Vagina (tissue), 2 donors: ENCODE measurements at places on chromosomes 1 and 21. TPM values are rescaled to one million over a fixed set of nuclear protein-coding genes. Genes with fewer than 3 reads are reported as not detected.

CELSR2 gene
- 38.5 TPM for total RNA-seq

RIMS3 gene
- total RNA-seq: 4.7 TPM

PTGS2 gene
- 11.5 TPM for total RNA-seq

SSBP3 gene
- 70.7 TPM for total RNA-seq

GRHL3 gene
- total RNA-seq: 58.7 TPM

C1orf53 gene
- 6.4 TPM for total RNA-seq

DNA sequence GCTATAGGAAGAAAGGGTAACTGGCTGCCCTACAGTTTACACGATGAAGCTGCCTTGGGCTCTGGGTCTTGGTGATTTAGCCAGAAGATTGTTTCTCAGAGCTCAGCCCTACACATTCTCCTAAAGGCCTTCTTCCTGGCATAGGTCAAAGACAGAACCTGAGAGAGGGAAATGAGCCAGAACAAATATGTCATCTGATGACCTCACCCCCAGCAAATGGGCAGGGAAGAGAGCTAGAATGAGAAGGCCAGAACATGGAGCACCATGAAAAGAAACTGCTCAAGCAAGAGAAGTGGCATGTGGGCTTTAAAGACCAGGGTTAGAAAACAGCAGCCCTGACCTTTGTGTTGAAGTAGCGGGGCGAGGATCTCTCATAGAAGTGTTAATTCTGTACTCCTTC lies 5.5 kb upstream of the ILDR2 start:
- no peak overlapping the region for H3K27ac ChIP-seq
- no peaks in the 10 kb centered on the region for H3K27me3 ChIP-seq
- no peaks in the 10 kb centered on the region for H3K36me3 ChIP-seq

DNA sequence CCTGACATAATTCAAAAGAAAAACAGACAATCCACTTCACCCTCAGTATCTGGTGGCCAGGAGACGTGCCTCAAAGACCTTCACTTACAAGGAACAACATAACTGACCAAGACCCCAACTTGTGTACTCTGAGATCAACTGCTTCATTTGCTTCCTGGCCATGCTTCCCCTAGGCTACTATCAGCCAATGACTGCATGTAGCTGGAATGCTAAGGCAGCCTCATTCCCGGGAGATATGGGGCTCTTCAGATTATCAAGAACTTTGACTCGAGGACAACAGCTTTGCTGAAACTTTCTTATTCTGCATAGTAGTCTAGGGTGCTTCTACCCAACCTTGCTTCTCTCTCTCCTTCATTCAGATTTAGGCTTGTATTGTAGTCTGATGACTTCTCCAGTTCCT lies 11.7 kb upstream of the UCK2 start:
- no peaks in the 10 kb centered on the region for H3K36me3 ChIP-seq
- no peak for DNase-seq
- H3K27me3 ChIP-seq: no peaks in the 10 kb centered on the region
- H3K4me3 ChIP-seq: no peak overlapping the region

- H3K27me3 ChIP-seq: no peaks in the 10 kb centered on the region
- no peak overlapping the region for H3K4me3 ChIP-seq
- H3K36me3 ChIP-seq: no peaks in the 10 kb centered on the region
- H3K4me1 ChIP-seq: no peaks in the 10 kb centered on the region
- no peak for DNase-seq
These were observed 31.7 kb upstream of the CAMTA1 start for GRCh38 chr1:6753320-6754140.

DNA sequence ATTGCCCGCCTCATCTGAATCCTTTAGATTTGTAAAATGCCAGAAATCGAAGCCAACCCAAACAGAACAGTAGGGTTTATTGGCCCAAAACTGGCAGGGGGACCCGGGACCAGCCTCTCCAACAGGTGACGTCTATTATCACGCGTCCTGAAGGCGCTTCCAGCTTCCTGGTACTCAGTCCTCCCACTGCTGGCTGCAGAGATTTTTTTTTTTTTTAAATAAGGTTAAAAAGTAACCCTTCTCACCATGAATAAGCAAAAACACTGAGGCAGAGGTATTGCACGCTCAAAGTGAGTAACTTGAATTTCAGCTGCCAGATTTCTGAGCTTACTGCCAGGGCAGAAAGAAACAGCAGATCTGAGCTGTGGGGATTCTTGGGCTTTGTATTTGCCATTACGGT lies 54.4 kb upstream of the GCLM start:
- H3K36me3 ChIP-seq: no peaks in the 10 kb centered on the region
- no peak overlapping the region for H3K4me3 ChIP-seq
- H3K4me1 ChIP-seq: peaks cover 21% of the 10 kb centered on the region
- DNase-seq: no peak

GRCh38 chr1:209797978-209798639 lies 7.8 kb downstream of the IRF6 start:
- H3K27me3 ChIP-seq: no peaks in the 10 kb centered on the region
- peaks cover 13% of the 10 kb centered on the region for H3K36me3 ChIP-seq
- no peak overlapping the region for H3K27ac ChIP-seq
- H3K4me1 ChIP-seq: peaks cover 16% of the 10 kb centered on the region

- no peak overlapping the region for H3K4me3 ChIP-seq
- no peaks in the 10 kb centered on the region for H3K27me3 ChIP-seq
- H3K36me3 ChIP-seq: no peaks in the 10 kb centered on the region
These were observed 28.8 kb downstream of the SHISA4 start for GRCh38 chr1:201917362-201918033.

DNA sequence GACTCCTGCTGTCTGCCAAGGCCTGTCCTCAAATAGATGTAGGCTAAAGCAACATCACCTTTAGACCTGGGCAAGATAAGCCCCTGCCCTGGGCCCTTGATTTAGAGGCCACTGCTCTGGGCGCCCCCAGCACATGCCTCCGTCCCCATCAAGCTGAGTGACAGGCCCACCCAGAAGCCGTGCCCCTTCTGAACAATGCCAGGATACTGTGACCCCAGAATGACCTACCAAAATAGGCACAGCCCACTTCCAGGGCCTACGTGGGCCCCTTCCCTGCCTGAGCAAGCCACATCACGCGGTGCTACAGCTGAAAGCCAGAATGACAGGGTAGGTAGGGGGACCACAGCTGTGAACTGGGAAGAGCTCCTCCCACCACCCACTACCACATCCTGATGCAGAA lies 24.7 kb upstream of the BECN2 start:
- H3K27me3 ChIP-seq: no peaks in the 10 kb centered on the region
- no peaks in the 10 kb centered on the region for H3K36me3 ChIP-seq
- no peak for DNase-seq
- peaks cover 7% of the 10 kb centered on the region for H3K4me1 ChIP-seq
- no peak overlapping the region for H3K4me3 ChIP-seq
- H3K27ac ChIP-seq: no peak overlapping the region

DNA sequence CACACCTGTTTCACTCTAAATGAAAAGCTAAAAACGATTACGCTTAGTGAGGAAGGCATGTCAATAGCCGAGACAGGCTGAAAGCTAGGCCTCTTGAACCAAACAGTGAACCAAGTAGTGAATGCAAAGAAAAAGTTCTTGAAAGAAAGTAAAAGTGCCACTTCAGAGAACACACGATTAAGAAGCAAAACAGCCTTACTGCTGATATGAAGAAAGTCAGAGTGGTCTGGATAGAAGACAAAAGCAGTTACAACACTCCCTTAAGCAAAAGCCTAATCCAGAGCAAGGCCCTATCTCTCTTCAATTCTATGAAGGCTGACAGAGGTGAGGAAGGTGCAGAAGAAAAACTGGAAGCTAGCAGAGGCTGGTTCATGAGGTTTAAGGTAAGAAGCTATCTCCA lies 130.7 kb downstream of the SIPA1L2 start:
- H3K4me3 ChIP-seq: no peak overlapping the region
- peaks cover 16% of the 10 kb centered on the region for H3K4me1 ChIP-seq
- no peak for DNase-seq

- DNase-seq: no peak
- no peak overlapping the region for H3K4me3 ChIP-seq
- H3K4me1 ChIP-seq: no peaks in the 10 kb centered on the region
- H3K36me3 ChIP-seq: no peaks in the 10 kb centered on the region
These were observed 70.7 kb downstream of the LGR6 start for GRCh38 chr1:202264300-202264699.

GRCh38 chr1:209830722-209831121 lies 3.0 kb downstream of the UTP25 start:
- H3K36me3 ChIP-seq: peaks cover 48% of the 10 kb centered on the region
- H3K4me1 ChIP-seq: peaks cover 25% of the 10 kb centered on the region
- DNase-seq: no peak
- H3K4me3 ChIP-seq: no peak overlapping the region

- no peak for DNase-seq
- H3K27ac ChIP-seq: no peak overlapping the region
- no peaks in the 10 kb centered on the region for H3K27me3 ChIP-seq
These were observed 5.9 kb upstream of the DPH2 start for GRCh38 chr1:43963890-43964289.

DNA sequence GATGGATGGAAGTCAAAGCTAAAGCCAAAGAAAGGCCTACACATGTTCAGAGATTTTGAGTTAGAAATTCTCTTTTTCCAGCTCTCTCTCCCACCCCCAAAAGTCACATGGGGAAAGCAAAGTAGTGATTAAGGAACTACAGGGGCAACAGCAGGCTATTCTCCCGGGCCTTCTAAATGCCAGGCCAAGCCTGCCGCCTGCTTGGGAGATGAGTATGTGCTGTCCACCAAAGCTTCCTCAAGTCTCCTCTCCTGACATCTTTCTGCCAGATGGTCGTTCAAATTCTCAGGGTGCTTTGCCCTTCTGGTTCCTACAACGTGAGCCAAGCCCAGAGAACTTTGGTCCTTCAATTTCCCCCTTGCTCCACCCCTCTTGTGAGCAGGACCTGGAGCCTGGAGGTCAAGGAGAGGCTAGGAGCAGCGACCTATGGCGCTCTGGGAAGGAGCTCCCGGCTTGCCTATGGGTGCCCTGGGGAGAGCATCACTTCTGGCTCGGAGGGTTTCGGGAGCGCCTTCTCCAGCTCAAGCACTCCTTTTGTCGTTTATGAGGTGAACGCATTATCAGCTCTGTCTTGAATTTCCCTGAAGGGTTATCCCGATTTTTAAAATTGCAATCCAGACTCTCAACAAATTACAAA lies 4.4 kb upstream of the PRRX1 start:
- H3K4me1 ChIP-seq: peaks cover 27% of the 10 kb centered on the region
- H3K36me3 ChIP-seq: no peaks in the 10 kb centered on the region
- H3K27me3 ChIP-seq: no peaks in the 10 kb centered on the region
- peak overlapping the region; percentile 11 for H3K4me3 ChIP-seq
